ENCODE measurements at places on chromosomes 1 and 21.

DNA sequence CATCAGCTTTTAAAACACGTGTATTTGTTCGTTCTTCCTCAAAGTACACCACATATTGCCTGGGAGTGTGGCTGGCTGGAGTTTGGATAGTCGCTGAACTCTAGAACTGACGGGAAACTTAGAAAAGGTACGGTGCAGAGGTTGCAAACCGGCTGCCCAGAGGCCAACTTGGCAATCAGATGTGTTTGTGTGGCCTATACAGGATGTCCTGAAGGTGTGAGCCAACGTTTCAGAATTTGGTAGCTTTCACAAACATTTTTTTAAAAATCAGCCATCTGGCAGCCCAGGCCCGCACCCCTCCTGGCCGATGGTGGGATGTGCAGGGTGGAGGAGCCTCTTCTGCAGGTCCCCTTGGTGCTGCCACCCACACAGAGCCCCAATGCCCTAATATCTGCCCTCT, 73.6 kb upstream of the SLC25A33 start:
- no peak for DNase-seq

DNA sequence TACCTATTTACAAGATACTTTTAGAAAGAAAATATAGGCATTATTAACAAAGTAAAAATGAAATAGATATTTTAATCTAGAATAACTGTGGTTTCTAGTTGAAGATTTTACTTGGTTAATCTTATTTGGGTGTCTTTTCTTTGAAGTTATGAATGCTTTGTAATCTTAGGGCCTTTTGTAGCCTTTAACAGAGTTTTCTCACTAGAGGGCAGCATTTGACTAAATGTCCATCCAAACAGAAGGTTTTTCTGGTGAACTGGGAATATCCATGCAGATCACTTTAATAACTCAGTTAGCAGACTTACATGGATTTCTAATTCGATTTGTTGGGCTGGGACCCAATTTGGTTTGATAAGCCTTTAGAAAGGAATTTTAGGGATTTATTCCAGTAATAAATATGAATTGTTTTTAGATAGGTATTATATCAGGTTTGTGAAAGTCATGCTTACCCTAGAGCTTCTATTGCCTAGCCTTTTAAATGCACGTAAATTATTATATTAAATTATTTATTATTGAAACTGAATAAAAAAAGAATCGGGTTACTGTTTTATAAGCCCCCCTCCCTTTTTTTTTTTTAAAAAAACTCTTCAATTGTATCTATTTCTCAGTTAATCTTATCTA, 119.7 kb downstream of the ZNF326 start:
- DNase-seq, result no peak

DNA sequence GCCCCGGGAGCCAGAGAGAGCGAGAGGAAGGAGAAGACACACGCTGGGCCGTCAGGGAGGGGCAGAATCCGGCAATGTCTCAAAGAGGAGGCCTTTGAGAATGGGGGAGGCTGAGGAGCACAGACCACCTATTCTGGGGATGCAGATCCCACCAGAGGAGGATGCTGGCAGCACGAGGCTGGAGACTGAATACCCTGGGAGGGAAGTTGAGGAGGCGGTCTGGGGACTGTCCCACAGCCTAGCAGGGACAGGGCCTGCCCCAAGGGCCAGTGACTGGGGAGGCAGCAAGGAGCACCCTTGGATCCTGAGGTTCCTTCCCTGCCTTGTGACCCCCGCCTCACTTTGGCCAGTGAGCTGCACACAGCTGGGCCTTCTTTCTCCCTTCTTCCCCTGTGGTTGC, 49.2 kb downstream of the SLC37A1 start:
- DNase-seq, result no peak

DNA sequence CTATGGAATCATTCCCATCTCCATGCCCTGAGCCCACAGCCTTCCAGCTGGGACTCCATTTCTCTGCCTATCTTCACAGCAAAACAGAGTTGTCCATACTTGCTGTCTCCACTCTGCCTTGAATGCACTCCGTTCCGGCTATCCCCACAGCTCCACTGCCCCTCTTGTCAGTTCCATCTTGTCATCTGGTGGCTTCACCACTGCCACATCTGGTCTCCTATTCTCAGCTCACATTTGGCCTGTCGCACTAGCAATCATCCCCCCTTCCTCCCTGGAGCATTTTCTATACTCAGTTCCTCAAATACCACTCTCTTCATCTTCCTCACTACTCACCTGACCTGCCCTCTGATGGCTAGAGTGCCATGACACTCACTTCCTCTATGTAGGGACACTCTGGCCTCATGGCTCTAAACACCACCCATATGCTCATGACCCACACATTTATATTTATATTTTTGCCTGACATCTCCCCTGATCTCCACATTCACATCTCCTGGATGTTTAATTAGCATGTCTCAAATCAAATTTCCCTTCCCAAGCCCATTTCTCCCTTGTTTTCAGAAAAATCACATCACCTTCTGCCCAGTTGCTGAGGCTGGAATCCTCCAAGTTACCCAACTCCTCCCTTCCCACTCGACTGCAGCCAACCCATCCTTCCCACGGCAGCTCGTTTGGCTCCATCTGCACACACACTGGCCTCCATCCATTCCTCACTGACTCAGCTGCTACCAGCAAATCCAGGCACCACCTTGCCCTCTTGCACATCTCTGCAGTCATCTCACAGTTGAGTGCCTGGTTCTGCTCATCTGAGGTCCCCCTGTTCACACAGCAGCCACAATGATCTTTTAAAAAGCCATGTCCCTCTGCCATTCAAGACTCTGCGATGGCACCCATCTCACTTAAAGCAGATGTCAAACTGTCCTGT, 6.1 kb downstream of the ZNF692 start:
- no peak for DNase-seq

GRCh38 chr1:76075877-76076276, 1.3 kb downstream of the ST6GALNAC3 start:
- DNase-seq, result no peak

- DNase-seq, result no peak
Observed at GRCh38 chr1:12356004-12356890, 126.4 kb downstream of the VPS13D start.

GRCh38 chr1:173137107-173137706, 69.9 kb downstream of the TNFSF4 start:
- no peak for DNase-seq

- DNase-seq, result no peak
Observed at GRCh38 chr1:8789314-8790214, 27.9 kb downstream of the RERE start.

GRCh38 chr1:204970937-204971336, 72.1 kb upstream of the CNTN2 start:
- no peak for DNase-seq

DNA sequence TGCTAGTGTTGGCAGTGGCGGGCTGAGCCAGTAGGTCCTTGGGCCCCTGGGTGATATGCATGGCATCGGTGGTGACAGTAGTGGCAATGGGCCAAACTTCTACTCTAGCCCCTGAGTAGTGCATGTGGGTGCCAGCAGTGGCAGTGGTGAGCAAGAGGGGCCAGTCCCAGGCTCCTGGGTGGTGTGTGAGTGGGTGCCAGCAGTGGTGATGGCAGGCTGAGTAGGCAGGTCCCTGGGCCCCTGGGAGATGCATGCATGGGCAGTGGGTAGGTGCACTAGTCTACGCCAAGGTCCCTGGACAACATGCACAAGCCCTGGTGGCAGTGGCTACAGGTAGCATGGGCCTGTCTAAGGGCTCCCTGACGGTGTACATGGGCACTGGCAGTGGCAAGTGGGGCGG, 24.6 kb upstream of the TTC22 start:
- no peak for DNase-seq

- DNase-seq, result no peak
Observed at GRCh38 chr1:197465528-197466327, 197.7 kb downstream of the CRB1 start.

DNA sequence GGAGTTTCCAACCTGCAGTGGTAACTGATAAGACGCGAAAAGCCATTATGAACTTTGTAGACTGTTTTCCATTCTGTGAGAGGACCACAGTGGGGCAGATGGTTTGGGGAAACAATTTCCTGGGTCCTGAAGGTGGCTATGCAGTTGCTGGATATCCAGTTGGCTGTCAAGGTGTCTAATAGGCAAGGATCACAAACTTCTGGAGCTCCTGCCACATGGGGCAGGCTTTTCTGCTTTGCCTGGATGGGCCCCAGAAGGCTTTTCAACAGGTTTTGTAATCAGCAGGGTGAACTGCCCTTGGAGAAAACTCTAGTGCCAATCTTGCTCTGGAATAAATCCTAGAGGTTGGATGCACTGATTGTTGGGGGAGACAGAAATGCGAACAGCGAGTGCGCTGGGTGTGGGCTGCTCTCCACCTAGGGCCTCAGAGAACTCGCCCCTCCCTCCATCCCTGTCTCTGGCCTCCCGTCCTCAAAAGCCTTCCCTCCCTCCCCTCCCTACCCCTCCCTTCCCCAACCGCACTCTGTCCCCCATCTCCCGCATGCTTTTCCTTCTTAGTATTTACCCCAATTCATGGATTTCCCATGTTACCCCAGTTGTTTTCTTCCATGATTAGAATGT, 210.3 kb upstream of the USP24 start:
- DNase-seq, result no peak

DNA sequence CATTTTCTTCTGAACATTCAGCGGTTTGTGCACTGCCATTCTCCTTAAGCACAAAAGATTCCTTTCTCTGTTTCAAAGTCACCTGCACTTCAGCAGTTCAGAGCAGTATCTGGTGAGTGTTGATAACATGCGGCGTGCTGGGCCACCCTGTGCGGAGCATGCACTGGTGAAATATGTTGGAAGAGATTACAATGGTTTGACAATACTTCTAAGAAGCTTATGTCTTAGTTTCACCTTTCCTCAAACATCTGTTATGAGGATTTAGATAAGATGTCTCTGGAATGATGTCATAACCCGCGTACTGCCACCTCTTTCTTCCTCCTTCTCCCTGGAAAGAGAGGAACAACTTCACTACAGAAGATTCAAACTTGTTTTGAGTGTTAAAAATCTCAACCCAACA, 650.3 kb downstream of the AJAP1 start:
- no peak for DNase-seq

GRCh38 chr21:20010691-20011200, 987.5 kb upstream of the NCAM2 start:
- DNase-seq, result no peak

GRCh38 chr1:31436596-31437432, 23.8 kb downstream of the SERINC2 start:
- DNase-seq, result no peak

- no peak for DNase-seq
Observed at GRCh38 chr1:15411593-15412137, 2.0 kb downstream of the EFHD2 start.

- DNase-seq, result no peak
Observed at GRCh38 chr1:67536957-67537666, 106.9 kb upstream of the SERBP1 start.

DNA sequence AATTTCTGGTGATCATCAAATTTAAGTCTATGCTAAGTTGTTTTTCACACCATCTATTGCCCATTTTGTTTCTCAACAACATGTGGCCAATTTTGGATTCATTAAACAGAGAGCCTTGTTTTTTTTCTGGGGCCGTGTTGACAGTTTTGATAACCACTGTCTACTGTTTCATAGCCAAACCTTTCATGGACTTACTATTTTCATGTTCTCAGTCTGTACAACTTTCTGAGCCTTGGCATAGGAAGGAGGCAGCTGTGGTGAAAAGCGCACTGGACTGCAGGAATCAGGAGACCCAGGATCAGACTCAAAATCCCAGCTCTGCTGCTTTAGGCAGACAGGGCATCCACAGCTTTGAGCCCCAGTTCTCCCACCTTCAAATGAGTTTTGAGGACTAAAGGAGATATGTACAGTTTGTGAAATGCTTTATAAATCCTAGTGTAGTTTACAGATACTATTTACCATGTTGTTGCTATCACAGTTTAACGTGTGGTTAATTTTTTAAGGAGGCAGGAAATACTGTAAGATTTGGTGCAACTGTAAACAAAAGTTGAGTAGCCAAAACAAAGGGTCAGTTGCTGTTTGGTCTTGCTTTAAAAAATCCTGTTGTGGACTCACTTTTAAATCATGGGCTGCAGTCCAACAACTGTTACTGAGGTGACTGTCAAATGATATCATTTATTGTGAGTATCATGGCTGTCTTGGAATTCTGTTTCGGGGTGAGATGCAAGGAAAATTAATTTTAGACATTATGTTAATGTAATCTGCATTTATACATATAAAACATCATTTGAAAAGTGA, 2.9 kb downstream of the MACO1 start:
- DNase-seq, result no peak

DNA sequence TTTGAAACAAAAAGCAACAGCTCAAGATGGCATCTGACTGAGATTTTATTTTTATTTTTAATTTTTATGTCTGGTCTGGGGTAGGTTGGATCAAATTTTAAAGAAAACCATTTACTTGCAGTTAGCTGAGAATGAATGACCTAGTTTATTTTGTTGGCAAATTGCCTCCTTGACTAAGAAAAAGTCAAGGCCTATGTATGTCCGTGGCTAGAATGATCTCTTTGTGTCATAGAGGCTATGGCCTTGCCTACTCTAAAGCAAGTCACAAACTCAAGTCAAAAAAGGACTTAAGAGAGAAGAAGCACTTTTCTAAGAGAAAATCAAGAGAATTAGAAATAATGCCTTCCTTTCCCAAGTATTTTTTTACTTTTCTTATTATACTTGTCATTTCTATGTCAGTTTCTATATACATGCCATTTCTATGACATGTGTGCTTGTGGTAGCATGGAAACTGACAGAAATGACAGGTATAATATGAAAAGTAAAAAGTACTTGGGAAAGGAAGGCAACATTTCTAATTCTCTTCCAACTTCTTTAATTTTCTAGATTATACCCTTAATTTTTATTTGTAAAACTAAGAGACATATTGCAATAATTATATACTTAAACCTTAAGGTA, 136.7 kb downstream of the CENPF start:
- no peak for DNase-seq

DNA sequence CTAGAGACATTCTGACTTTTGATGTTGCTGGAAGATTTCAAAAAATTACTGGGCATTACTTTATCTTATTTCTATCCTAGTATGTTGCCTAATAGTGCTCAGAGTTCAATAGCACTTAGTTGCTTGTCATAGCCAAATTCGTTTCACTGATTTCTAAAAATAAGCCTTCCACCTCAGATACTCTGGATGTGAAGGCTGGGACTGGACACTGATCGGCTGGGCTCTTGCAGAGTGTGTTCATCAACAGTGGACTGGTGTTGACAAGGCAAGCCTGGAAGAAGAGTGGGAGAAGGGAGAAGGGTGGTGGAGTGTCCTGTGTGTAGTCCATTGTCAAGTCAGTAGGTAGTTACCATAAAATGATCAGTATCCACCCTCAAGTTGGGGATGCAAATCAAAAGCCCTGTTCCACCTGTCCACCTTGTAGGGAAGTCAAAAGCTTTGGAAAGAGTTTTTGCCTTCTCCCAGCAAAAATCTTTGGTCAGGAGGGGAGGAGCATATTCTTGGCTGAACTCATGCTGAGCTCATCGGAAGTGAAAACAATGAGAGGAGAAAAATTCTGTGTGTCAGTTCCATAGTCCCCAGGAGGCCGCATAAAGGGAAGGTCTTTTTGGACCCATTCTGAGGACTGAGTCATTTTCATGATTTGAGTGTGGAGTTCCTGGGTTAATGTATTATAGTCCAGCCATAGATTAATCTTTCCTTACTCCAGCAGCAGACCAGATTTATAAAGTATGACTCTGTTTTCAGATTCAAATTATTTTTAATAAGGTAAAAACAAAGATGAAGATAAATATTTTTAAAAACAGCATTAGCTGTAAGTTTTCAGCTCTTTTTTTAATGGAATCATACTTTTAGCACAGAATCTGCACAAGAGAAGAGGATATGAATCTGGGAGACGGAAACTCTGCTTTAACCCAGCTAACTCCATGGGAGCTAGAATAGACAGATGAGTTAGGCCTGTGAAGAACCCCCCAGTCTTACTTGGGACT, 99.5 kb upstream of the BMP8A start:
- DNase-seq, result no peak
